ENCODE measurements at places on chromosomes 12 and 14.

DNA sequence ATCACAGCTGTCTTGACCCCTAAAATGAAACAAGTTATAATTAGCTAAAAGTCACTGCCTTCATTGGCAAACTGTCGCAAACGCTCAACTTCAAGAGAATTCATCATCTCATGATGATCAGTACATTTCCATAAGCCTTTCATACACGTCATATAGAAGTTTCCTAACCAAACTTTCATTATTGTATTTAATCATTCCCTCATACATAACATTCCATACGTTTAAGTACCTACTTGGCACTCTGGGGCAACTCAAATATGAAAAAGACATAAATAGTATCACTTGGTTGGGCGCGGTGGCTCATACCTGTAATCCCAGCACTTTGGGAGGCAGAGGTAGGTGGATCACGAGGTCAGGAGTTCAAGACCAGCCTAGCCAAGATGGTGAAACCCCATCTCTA lies 12.4 kb upstream of the PPP2R5E start:
- no peak for DNase-seq

DNA sequence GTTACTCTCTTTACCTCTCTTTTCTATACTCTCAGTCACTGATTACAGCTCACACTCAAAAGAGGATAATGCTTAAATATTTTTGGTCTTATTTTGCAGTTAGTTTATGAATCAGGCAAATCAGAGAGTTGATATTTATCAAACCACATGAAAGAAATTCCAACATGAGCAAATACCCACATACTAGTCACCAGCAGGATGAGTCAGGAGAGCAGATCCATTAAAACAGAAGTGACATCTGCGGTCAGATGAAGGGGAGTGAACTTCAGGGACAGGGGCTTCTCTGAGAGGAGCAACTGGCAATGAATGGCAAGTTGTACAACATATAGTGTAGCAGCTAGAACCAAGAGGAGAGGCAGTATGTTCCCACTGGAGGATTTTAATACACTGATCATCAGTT lies 258.7 kb downstream of the SYT10 start:
- DNase-seq, result no peak

DNA sequence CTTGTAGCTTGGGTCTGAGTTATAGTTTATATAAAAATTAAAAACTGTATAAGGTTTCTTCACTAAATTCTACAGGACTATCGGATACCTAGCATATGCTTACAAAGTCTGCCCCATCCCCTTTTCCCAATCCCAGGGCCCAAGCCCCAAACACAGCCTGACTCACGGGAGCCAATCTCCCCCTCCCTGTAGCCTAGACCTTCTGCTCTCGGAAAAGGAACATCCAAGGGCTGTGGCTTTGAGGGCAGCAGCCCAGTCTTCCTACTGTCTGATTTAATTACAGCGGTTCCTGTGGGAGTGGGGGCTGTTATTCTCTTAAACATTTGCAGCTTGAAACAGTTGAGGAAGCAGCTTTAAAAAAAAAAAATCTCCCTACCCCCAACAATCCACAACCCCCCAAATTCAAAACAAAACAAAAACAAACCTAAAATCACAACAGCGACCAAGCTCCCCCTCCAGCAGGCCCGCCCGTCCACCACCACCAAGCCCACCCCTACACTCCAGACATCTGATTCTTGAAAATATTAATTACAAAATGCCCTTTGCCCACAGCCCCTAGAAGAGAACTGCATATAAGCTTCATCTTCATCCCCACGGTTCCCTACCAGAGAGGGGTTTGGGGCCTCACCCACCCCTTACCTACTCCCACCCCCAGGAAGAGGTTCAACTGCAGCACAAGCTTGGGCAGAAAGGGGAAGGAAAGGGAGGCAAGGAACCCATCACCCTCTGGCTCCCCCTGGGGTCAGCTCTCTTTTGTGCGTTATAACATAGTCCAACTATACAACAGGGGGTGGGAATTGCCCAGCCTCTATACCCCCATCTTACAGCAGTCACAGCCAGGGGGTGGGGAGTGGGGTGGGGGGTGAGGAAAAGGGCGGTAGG lies 1.1 kb upstream of the PRKAG1 start:
- no peak for DNase-seq

DNA sequence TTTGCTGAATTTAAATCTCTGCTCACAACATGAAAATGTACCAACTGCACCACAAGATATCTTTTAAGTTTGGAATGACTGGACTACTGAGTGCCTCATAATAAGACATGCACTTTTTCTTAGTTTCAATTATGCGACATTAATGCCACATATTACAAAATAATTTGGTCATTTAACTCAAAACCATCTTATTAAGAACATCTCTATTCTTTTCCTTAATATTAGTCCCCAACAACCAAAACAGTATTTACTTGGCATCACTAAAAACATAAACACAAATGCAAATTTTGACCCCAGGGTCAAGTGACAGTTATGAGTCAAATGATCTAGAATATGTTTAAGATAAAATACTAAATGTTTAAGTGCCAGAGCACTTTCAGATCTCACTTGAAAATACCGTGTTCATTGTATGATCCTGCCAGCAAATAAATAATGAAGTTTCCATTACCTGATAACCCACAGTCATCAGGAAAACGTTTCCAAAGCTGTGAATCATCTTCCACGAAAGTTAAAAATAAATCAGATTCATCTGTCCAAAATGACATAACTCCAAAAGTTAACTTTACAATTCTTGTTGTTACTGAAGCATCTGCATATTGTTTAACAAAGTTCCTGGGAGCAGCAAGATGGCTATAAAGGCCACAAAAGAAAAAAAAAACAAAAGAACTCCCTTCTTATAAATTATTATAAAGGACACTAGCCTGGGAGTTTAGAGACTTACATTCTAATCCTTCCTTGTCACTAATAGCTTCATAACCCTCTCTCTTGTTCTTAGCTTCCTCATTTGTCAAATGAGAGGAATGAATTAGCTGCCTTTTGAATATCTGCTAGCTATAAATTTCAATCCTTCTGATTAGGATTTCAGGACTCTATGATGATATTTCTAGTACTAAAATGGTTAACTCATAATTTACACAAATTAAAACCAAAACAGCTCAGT lies 30.5 kb upstream of the AP4S1 start:
- no peak for DNase-seq

- DNase-seq, result no peak
Observed at GRCh38 chr14:61492474-61492873, 171.1 kb downstream of the PRKCH start.

- no peak for DNase-seq
Observed at GRCh38 chr12:19542606-19543005, 103.3 kb downstream of the AEBP2 start.

- no peak for DNase-seq
Observed at GRCh38 chr12:86257134-86257533, 943 bp upstream of the MGAT4C start.

GRCh38 chr14:30362369-30363218 lies 196.4 kb upstream of the G2E3 start:
- DNase-seq, result no peak

GRCh38 chr14:95062220-95062619 lies 95.1 kb downstream of the DICER1 start:
- DNase-seq, result no peak

- DNase-seq, result no peak
Observed at GRCh38 chr14:81682134-81682533, 148.5 kb upstream of the SEL1L start.

DNA sequence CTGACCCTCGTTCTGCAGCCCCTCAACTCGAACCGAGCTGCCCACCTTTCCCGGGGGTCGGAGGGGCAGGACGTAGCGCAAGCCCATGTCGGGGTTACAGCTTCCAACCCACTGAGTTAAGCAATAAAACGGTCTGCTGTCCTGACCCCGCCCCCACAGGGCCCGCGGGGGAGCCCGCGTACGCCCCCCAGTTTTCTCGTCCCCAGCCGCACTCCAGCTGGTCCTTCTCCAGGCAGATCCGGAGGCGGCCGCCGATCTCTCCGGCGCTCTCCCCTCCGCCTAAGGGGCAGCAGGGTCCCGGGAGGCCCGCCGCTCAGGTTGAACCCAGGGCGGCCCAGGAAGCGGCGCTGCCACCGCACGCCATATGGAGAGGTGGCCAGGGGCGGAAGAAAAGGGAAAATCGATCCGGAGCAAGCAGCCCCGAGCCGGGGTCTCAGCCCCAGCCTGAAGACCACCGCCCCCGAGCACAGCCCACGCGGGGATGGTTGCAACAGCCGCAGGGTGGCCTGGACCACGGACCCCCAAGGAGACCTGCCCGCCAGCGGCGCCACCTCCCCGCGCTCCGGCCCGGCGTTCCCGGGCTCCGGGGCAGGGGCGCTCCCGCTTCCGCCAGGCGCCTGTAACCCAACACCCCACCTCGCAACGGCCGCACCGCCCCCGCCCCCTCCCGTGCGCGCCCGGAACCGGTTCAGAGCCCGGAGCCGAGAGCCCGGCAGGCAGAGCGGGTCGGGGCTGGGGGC lies 760 bp downstream of the ACTN1 start:
- no peak for DNase-seq

- no peak for DNase-seq
Observed at GRCh38 chr14:61872452-61872851, 110.2 kb downstream of the SNAPC1 start.

GRCh38 chr12:27477049-27477448 lies 30.5 kb downstream of the SMCO2 start:
- DNase-seq, result no peak

DNA sequence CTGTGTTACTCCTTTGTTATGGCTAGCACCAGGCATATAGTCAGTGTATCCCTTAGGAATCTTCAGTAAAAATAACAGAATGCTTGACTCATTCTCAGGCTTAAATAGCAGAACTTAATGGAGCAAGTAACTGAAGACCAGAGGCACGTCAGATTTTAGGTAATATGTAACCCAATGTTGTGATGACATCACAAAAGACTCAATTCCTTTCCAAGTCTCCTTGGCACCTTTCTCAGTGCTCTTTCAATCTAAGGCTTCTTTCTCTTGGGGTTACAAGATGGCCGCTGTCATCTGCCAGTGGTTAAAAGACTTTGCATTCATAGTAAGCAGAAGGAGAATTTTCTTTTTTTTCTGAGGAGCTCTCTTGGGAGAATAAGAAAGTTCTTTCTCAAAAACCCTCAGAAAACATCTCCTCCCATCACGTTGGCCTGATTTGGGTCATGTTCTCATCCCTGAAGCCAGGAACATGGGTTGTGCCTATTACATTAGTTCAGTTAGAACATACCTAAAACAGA lies 33.4 kb upstream of the DCN start:
- DNase-seq, result no peak

DNA sequence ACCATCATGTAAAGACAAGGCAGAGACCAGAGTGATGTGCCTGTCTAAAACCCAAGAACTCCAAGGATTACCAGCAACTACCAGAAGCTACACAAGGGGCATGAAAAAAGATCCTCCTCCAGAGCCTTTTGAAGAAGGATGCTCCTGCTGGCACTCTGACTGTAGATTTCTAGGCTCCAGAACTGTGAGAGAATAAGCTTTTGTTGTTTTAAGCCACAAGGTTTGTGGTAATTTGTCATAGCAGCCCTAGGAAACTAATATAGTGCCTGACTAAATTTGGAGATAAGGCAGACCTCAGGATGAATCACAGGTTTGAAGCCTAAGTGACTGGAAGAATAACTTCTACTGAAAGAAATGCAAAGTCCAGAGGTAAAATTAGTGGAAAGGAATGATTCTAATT lies 132.9 kb downstream of the CEP83 start:
- no peak for DNase-seq

DNA sequence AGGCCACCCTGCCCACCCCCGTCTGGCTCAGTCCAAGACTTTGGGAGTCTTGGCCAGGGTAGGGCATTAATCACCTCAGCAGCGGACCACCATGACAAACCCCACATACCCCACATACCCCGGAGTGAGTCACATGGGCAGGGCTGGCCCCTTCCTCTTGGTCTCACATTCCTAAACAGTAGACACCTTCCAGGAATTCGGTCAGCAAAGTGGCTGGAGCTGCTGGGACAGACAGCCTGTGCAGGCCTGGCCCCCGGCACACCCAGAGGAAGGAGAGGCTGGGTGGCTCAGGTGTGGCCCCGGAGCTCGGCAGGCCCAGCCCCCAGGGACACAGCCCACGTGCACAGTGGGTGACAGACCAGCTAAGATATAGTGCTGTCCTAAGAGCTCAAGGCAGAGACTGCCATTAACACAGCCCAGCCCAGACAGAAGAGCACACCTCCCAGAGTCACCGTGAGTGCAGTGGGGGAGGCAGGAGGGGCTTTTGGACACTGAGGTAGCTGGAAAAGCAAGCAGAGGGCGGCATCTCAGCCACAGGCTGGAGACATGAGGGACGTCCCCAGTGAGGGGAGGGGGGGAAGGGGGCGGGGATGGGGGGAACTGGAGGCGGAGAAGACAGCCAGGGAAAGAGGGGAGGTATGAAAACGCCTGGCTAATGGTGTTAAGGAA lies 24.0 kb downstream of the CCDC85C start:
- no peak for DNase-seq

DNA sequence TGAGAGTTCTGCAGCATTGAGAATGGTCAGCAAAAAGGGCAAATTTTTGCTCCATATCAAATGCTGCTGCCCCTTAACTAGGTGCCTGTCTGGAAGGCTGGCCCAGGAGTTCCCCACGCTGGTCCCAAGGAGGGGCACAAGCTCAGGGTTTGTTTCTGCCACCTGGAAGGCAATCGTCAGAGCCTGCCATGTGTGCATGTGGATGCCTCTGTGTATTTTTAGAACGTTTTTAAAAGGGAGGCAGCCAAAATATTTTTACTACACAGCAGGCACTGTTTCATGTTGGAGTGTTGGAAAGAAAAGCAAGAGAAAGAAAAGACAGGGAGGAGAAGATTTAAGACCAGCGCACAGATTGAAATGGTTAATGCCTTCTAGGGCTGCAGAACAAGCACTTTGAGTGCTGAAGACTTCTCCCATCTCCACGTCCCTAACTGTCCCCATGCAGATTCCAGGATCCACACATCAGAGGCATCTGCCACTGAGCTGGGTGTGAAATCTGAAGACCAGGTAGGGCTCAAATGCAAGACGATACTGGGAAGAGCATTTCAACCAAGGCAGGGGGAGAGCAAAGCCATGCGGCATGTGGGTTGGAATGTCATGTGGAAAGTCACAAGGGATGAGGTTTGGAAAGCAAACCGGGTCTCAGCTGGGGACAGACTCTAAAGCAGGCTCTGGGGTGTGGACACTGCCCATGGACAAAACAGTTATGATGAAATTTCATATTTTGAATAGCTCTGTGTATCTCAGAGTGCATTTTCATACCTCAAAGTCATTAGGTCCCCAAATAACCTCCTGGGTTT lies 557.2 kb downstream of the BCL11B start:
- no peak for DNase-seq

GRCh38 chr14:51094282-51094821 lies 553 bp downstream of the TRIM9 start:
- DNase-seq, result no peak

GRCh38 chr14:105201156-105201924 lies 20.2 kb upstream of the NUDT14 start:
- no peak for DNase-seq

All from activated T-helper 1 cell treated with anti-CD3 and anti-CD28 coated beads, Interleukin-2, amount 50 U/mL, for 16 hours (primary cell).